ENCODE measurements at places on chromosomes 1 and 21. TPM values are rescaled to one million over a fixed set of nuclear protein-coding genes. Genes with fewer than 3 reads are reported as not detected.

Gene VPS72
- total RNA-seq: 95.5 TPM

Gene KRTAP10-1
- not detected for total RNA-seq

Gene NAV1
- 36.3 TPM for total RNA-seq

Gene ELF3
- 11.8 TPM for total RNA-seq

Gene TMEM82
- total RNA-seq: 4.7 TPM

GRCh38 chr1:208254376-208254775 lies 10.2 kb upstream of the PLXNA2 start:
- no peak overlapping the region for H3K4me3 ChIP-seq
- H3K36me3 ChIP-seq: no peaks in the 10 kb centered on the region
- peaks cover 10% of the 10 kb centered on the region for H3K4me1 ChIP-seq
- H3K27ac ChIP-seq: no peak overlapping the region
- DNase-seq: peak; percentile 35

GRCh38 chr1:159829273-159829634 lies 2.6 kb downstream of the SLAMF8 start:
- DNase-seq: peak; percentile 90
- no peak overlapping the region for H3K27ac ChIP-seq
- peaks cover 67% of the 10 kb centered on the region for H3K27me3 ChIP-seq
- peaks cover 6% of the 10 kb centered on the region for H3K4me1 ChIP-seq
- no peaks in the 10 kb centered on the region for H3K36me3 ChIP-seq

GRCh38 chr21:32768530-32768929 lies 3.0 kb downstream of the PAXBP1 start:
- H3K27me3 ChIP-seq: no peaks in the 10 kb centered on the region
- no peak overlapping the region for H3K27ac ChIP-seq
- DNase-seq: no peak
- peak overlapping the region; percentile 92 for H3K4me3 ChIP-seq

DNA sequence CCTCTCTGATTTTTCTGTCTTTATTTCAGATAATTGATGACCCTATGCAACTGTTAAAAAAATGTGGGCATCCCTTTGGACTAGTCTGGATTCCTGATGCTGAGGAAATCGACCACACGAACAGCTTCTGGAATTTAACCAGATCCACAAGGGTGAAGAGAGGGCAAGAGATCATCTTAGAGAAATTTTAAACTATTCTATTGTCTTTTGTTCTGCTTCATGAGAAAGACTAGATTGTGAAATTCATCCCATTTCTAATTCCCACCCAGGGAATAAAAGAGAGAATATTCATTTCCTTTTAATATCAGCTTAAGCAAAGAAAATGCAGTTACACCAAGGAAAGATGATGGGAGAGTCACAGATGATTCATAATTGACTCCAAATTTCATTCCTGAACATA lies 71.8 kb downstream of the DUSP10 start:
- no peaks in the 10 kb centered on the region for H3K27me3 ChIP-seq
- H3K27ac ChIP-seq: no peak overlapping the region
- no peak overlapping the region for H3K4me3 ChIP-seq
- no peaks in the 10 kb centered on the region for H3K36me3 ChIP-seq
- DNase-seq: no peak

GRCh38 chr1:221723848-221724236 lies 18.0 kb downstream of the DUSP10 start:
- peak overlapping the region; percentile 28 for H3K4me3 ChIP-seq
- no peaks in the 10 kb centered on the region for H3K27me3 ChIP-seq
- peaks cover 10% of the 10 kb centered on the region for H3K4me1 ChIP-seq
- peaks cover 92% of the 10 kb centered on the region for H3K36me3 ChIP-seq

- no peak overlapping the region for H3K4me3 ChIP-seq
- no peak overlapping the region for H3K27ac ChIP-seq
- H3K4me1 ChIP-seq: no peaks in the 10 kb centered on the region
- no peaks in the 10 kb centered on the region for H3K27me3 ChIP-seq
- no peak for DNase-seq
Observed at GRCh38 chr21:30153697-30154340, 12.8 kb downstream of the CLDN17 start.

DNA sequence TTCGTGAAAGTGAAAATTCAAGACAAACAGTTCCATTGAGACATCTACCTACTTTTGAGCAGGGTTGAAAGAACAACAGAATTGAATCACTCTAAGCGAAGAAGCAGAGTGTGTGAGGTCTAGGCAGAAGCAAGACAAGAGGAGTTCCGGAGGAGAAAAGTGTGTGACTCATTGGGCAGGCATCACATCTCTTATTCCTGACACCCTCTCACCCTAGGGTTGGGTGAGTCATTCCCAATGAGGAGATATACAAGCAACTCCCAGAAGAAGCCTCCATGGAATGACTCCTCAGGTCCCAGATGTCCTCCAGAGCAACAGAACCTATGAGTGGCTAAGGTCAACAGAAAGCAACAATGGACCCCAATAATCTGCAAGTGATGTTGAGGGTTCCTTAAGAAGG lies 138.1 kb downstream of the TPR start:
- H3K27ac ChIP-seq: no peak overlapping the region
- no peak for DNase-seq
- no peaks in the 10 kb centered on the region for H3K27me3 ChIP-seq
- H3K36me3 ChIP-seq: no peaks in the 10 kb centered on the region

- no peak overlapping the region for H3K4me3 ChIP-seq
- no peaks in the 10 kb centered on the region for H3K27me3 ChIP-seq
- no peaks in the 10 kb centered on the region for H3K4me1 ChIP-seq
Observed at GRCh38 chr1:45325851-45326506, 716 bp upstream of the HPDL start.

DNA sequence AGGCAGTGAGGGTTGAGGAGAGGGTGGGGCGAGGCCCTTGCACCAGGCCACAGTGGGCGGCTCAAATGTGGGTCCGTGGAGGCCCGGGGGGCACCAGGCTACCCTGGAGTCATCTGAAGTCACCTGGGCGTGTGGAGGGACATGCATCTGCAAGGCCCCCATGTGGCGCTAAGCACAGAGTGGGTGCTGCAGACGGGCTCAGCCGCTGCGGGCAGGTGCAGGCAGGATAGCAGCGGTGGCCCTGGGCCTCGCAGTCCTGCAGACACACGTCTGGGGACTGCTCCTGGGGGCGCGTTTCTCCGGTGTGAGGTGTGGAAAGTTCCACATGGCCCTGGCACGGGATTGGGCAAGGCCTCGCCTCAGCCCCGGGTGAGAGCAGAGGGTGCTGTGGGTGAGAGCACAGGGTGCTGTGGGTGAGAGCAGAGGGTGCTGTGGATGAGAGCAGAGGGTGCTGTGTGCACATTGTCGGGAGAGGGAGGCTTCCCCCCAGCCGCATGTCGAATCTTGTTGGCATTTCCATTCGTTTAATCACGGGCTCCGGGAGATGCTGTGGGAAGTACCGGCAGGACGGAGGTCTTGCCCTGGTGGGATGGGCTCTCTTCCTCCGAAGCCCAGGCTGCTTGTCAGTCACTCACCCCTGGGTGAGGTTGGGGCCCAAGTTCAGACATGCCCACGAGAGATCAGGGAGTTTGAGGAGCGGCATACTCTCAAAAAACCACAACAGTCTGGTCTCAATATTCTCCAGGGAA lies 46.5 kb downstream of the TP73 start:
- H3K27ac ChIP-seq: no peak overlapping the region
- no peaks in the 10 kb centered on the region for H3K36me3 ChIP-seq
- DNase-seq: no peak
- H3K4me3 ChIP-seq: no peak overlapping the region
- no peaks in the 10 kb centered on the region for H3K4me1 ChIP-seq

DNA sequence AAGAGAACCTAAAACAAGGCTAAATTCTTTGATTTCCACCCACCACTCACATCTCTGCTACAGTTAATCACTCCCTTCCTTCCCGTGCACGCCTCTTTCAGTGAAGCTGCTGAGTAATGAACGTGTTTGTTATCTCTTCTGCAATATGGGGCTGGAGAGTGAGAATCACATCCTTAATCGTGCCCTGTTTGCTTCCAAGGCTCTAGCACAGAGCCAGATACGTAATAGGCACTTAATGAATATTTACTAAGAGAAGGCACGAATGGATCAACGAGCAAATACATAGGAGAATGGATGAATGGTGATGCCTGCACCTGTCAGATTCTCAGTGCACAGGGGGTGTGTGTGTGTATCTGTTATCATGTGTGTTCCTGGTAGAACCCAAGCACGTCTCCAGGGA lies 22.1 kb upstream of the FAM43B start:
- no peak overlapping the region for H3K27ac ChIP-seq
- peaks cover 56% of the 10 kb centered on the region for H3K27me3 ChIP-seq
- H3K36me3 ChIP-seq: no peaks in the 10 kb centered on the region
- peaks cover 3% of the 10 kb centered on the region for H3K4me1 ChIP-seq
- no peak overlapping the region for H3K4me3 ChIP-seq

GRCh38 chr1:206590025-206590758 lies 22.1 kb downstream of the EIF2D start:
- peak; percentile 70 for DNase-seq
- no peaks in the 10 kb centered on the region for H3K4me1 ChIP-seq
- peaks cover 49% of the 10 kb centered on the region for H3K36me3 ChIP-seq
- H3K27ac ChIP-seq: no peak overlapping the region
- no peak overlapping the region for H3K4me3 ChIP-seq

DNA sequence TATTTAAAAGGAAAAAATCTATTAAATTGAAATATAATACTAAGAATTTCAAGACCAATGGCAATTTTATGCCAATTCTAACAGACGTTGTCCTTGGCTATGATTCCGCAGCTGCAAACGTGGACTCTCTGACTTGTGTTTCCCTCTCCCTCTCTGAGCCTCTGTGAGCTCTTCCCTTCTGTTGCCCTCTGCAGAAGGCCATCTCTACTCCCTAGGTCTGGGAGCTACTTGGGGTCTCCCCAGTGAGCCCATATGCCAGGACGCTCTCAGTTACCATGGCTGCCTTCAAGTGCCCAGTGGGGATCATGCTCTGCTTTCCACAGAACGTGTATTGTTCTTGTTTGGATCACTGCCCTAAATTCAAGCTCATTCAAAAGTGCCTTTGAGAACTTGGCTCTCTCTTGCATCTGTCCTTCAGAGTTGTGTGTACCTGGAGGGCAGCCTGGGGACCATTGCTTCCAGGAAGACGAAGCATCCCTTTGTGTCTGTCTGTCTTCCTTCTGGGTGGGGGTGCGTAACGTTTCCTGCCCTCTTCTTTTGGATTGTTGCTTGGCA lies 97.5 kb upstream of the TSPAN2 start:
- H3K27ac ChIP-seq: no peak overlapping the region
- H3K36me3 ChIP-seq: no peaks in the 10 kb centered on the region
- H3K27me3 ChIP-seq: no peaks in the 10 kb centered on the region
- no peak for DNase-seq
- H3K4me3 ChIP-seq: no peak overlapping the region

DNA sequence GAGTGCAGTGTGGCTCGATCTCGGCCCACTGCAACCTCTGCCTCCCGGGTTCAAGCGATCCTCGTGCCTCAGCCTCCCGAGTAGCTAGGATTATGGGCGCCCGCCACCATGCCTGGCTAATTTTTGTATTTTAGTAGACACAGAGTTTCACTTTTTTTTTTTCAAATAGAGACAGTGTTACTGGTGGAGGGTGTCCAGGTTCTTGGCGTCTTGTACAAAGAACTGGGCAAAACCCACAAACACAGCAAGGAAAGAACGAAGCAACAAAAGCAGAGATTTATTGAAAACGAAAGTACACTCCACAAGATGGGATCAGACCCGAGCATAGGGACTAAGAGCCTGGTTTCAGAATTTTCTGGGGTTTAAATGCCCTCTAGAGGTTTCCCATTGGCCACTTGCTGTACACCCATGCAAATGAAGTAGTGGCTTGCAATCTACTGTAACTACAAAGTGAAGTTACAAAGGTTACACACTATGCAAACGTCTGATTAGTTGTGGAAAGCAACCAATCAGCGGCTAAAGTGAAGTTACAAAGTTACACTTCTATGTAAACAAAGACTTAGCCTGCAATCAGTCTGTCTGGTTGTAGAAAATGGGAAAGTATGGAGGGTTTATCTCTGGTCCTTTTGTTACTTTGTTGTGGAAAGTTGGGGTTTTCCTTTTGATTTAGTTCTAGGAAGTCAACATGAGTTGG lies 199.1 kb downstream of the DYRK1A start:
- H3K27me3 ChIP-seq: no peaks in the 10 kb centered on the region
- H3K4me3 ChIP-seq: no peak overlapping the region
- no peak overlapping the region for H3K27ac ChIP-seq
- DNase-seq: no peak

DNA sequence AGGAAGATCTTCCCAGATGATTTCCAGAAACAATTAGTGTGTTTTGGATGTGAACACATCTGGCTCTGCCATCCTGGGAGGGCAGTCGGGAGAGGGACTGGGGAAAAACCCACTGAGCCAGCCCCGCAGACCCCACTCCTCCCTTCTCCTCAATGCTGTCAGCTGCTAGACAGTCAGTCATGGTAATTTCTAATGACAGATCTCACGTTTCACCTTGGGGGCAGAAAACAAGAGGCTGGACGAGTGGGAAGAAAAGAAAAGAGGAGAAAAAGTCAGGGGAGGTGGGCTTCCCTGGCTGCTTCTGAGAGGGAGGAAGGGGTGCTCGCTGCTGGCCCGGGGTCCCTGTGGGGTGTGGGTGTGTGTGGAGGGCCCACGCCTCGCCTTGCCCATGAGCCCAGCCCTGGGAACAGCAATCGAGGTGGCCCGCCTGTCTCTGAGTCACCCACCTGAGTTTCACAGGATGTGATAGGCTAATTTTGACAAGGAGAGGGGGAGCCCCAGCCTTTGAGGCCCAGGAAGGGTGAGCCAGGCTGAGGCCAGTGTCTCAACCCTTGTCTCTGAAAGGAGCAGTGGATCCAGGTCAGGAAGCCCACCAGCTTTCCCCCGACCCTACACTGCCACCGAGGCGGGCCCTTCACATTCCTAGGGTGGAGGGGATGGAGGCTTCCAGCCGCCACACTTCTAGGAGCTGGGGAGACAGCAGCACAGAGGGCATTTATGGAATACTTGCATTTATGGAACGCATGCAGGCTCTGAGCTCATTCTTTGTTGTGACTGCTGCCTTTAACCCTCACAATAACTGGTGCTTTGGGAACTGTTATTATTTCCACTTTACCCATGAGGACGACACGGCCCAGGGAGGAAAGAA lies 49.1 kb upstream of the IFNLR1 start:
- no peaks in the 10 kb centered on the region for H3K36me3 ChIP-seq
- H3K4me3 ChIP-seq: no peak overlapping the region
- no peaks in the 10 kb centered on the region for H3K4me1 ChIP-seq
- H3K27ac ChIP-seq: peak overlapping the region; percentile 10

- no peaks in the 10 kb centered on the region for H3K36me3 ChIP-seq
- peak; percentile 61 for DNase-seq
- no peak overlapping the region for H3K27ac ChIP-seq
- H3K4me3 ChIP-seq: no peak overlapping the region
Observed at GRCh38 chr1:5915587-5916571, 76.3 kb downstream of the NPHP4 start.

- H3K4me1 ChIP-seq: no peaks in the 10 kb centered on the region
- H3K4me3 ChIP-seq: no peak overlapping the region
- H3K27ac ChIP-seq: no peak overlapping the region
- no peak for DNase-seq
Observed at GRCh38 chr1:240217403-240217802, 125.7 kb downstream of the FMN2 start.

GRCh38 chr1:37605806-37606474 lies 10.2 kb upstream of the GNL2 start:
- H3K27me3 ChIP-seq: peaks cover 96% of the 10 kb centered on the region
- H3K27ac ChIP-seq: no peak overlapping the region
- no peak overlapping the region for H3K4me3 ChIP-seq
- H3K36me3 ChIP-seq: no peaks in the 10 kb centered on the region
- no peaks in the 10 kb centered on the region for H3K4me1 ChIP-seq
- no peak for DNase-seq

- H3K27me3 ChIP-seq: no peaks in the 10 kb centered on the region
- DNase-seq: no peak
- H3K27ac ChIP-seq: peak overlapping the region; percentile 62
- peaks cover 4% of the 10 kb centered on the region for H3K36me3 ChIP-seq
- no peak overlapping the region for H3K4me3 ChIP-seq
Observed at GRCh38 chr1:154940651-154941194, 4.2 kb upstream of the PMVK start.

All from endodermal cell (in vitro differentiated cells).